ENCODE measurements at places on chromosomes 7 and 10. TPM values are rescaled to one million over a fixed set of nuclear protein-coding genes. Genes with fewer than 3 reads are reported as not detected.

IDI2 gene
- not detected for total RNA-seq

FBXL15 gene
- total RNA-seq, result 5.7 TPM

GIMAP4 gene
- total RNA-seq, result not detected

CPA4 gene
- 250 TPM for total RNA-seq

Data from articular chondrocyte of knee joint (primary cell).